Caudate nucleus (tissue), 63 donors: ENCODE measurements at places on chromosomes 7 and 10.

DNA sequence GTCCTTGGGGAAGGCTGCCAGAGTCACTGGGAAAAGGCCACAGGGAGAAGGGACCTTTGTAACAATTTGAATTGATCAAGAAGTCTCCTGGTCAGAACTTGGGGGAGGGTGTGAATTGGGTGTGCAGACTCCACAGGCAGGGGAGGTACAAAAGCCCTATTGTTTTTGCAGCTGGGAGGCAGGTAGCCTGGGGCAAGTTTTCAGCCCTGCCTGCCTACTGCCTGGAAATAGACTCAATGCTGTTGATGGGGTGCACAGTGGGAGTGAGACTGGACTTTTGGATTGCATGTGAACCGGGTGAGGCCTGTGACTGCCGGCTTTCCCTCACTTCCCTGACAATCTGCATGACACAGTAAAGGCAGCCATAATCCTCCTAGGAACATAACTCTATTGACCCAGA is 947.0 kb downstream of the REEP3 start:
- DNase-seq: no peak

- DNase-seq: no peak
Measured at GRCh38 chr10:66627156-66627555, 298.7 kb upstream of the LRRTM3 start.

GRCh38 chr10:75137533-75138438 is 26.3 kb downstream of the SAMD8 start:
- DNase-seq: no peak

DNA sequence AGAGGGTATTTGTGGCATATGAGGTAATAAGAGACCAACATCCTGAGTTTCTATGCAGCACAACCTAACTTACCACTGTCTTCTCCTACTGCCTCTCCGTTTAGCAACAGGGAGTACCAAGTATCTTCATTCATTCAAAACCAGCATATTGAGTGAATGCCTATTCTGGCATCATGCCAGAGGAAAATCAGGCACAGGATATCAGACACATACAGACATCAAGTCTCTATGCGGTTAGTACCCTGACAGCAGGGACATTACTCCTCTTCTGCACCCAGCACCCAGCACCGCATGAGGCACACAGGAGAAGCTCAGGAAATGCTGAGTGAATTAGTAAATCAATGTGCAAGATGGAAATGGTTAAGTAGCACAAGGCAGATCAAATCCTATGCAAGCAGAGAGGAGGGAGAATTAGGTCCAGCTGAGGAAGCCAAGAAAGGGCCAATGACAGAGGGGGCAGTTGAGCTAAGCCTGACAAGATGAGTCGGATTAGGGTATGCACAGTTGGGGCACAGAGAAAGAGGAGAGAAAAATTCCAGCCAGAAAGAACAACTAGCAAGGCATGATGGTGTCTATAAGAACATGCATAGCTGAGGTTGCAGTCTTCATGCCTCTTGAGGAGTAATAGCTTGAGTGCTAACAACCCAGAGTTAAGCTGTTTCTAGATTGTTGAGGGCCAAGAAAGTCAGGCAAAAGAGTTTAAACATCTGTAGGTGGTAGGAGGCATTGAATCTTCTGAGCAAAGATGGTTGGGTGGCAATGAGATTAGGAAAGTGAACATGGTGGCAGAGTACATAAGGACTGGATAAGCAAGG is 146.0 kb downstream of the PLXNA4 start:
- DNase-seq: no peak

GRCh38 chr10:3807928-3808496 is 23.0 kb upstream of the KLF6 start:
- no peak for DNase-seq

- no peak for DNase-seq
Measured at GRCh38 chr10:104501864-104502579, 139.1 kb upstream of the SORCS3 start.

DNA sequence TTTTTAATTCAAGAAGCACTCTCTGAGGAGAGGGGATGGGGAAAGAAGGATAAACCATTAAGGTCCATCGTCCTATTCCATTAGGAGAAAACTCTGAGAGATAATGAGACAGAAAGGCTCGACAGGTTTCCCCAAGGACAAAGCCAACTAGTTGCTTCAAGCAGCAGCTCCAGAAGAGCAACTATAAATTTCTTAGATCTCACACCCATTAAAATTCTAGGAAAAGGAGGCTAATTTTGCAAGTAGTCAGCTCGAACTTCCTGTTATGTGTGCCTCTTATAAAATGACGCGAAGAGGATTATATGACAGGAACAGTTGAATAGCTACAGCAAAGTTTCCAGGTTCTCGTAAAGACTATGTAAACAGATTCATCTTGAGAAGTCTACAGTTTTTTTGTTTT is 52.0 kb upstream of the ST8SIA6 start:
- DNase-seq: no peak

GRCh38 chr10:78634389-78634815 is 434.4 kb upstream of the ZMIZ1 start:
- no peak for DNase-seq
